Activated T-helper 17 cell treated with anti-CD3 and anti-CD28 coated beads, Interleukin-2, amount 50 U/mL, for 72 hours (primary cell): ENCODE measurements at places on chromosomes 16 and 17. TPM values are rescaled to one million over a fixed set of nuclear protein-coding genes. Genes with fewer than 3 reads are reported as not detected.

DNA sequence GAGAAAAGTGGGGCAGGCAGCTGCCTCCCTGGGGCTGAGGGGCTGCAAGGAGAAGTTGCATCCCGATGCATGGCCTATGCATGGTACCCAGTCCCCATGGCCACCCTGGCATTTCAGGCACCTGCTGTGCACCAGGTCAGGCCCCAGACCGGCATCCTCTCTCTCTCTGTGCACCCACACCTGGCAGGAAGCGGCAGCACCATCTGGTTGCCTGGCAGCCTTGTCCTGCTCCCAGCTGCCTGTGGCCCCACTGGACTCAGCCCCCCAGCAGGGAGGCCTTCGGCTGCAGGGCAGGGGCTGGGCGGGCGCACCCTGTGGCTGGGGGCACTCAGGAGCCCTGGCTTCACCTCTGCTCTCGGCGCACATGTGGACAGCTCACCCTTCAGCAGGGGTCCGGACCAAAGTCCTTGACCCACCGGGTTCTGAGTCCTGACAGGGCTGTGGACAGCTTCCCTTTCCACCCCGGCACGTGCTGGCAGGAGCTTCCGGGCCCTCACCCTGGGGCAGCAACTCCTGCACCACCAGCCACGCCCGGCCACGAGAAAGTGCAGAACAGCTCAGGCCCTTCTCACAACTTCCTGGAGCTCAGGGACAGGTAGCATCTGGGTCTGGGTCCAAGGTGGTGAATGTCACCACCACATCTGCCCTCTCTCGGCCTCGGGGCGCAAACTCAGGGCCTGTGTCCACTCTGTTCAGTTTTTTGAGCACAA, 36.7 kb downstream of the CTU2 start:
- H3K36me3 ChIP-seq: peaks cover 6% of the 10 kb centered on the region
- no peak overlapping the region for H3K27ac ChIP-seq
- peaks cover 5% of the 10 kb centered on the region for H3K4me1 ChIP-seq
- no peak for ATAC-seq
- H3K27me3 ChIP-seq: no peaks in the 10 kb centered on the region

GRCh38 chr17:67289181-67289876, 44.3 kb upstream of the HELZ start:
- ATAC-seq: no peak
- H3K27ac ChIP-seq: no peak overlapping the region
- H3K4me3 ChIP-seq: no peak overlapping the region
- H3K36me3 ChIP-seq: no peaks in the 10 kb centered on the region
- H3K27me3 ChIP-seq: no peaks in the 10 kb centered on the region

DNA sequence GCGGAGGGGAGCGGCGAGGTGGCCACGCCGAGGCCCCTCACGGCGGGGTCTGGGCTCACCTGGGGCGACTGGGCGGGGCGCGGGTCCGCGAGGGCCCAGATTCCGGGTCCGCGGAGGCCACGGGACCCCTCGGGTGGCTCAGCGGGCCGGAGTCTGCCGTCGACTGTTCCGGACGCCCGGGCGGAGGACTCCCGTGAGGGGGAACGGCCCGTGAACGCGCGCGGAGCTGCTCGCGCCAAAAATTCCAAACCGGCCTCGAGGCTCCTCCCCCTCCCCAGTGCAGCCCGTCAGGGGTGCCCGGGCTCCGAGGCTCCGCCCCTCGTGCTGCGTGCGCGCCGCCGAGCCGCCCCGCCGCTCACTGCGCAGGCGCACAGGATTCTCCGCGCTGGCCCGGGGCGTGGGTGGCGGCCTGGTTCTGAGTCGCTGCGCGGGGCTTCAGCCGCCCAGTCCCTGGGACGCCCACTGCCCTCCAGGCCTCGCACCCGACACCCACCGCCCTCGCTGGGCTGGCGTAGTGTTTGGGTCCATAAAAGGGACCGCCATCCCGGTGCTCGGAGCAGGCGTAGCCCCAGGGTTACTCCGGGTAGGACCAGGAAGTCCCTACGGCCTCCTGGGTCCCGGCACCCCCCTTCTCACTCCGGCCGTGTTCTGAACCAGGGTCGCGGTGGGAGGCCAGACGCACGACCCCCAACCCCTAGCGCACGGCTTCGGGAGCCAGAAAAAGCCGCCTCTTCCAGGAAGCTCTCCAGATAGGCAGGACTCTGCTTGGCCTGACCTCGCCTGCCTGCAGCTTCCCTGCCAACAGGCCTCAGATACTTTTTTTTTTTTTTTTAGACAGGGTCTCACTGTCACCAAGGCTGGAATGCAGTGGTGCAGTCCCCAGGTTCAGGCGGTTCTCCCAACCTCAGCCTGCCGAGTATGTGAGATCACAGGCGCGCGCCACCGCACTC, at the start of gene PKMYT1:
Gene PKMYT1 (minus strand): TSS at position 220 of the 950 bp plus-strand sequence. CDS start 789 bp downstream, outside the sequence.
- peaks cover 3% of the 10 kb centered on the region for H3K4me1 ChIP-seq
- H3K27me3 ChIP-seq: no peaks in the 10 kb centered on the region
- H3K27ac ChIP-seq: peak within 1 kb of the TSS; percentile 88

Gene C1QBP
- total RNA-seq: 396 TPM

DNA sequence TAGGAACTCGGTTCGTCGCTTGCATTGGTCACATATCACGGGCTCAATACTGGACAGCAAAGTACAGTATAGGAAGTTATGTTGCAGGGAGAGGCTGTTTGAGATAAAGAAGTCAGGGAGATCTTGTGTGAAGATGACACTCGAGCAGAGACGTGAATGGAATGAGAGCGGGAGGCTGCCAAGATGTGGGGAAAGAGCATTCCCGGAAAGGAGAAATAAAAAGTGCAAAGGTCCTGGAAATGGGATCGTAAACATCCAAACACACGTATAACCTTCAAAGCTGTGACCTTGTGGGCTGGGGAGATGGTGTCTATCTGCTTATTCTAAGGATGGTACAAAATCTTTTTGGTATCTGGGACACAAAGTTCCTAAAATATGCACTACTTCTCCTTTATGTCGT, 43.0 kb upstream of the MYOCD start:
- no peak overlapping the region for H3K27ac ChIP-seq
- no peak for ATAC-seq
- H3K4me3 ChIP-seq: no peak overlapping the region
- H3K36me3 ChIP-seq: no peaks in the 10 kb centered on the region

- H3K27ac ChIP-seq: peak overlapping the region; percentile 94
- peaks cover 63% of the 10 kb centered on the region for H3K36me3 ChIP-seq
- H3K4me3 ChIP-seq: peak overlapping the region; percentile 97
- no peaks in the 10 kb centered on the region for H3K27me3 ChIP-seq
- ATAC-seq: peak; percentile 8
- H3K4me1 ChIP-seq: peaks cover 42% of the 10 kb centered on the region
Measured at GRCh38 chr17:35372846-35373533, 431 bp downstream of the SLFN11 start.

Gene CCL1
- total RNA-seq: not detected
